ENCODE measurements at places on chromosomes 4 and X.

- DNase-seq: no peak
Measured at GRCh38 chrX:108053218-108053617, 8.4 kb downstream of the VSIG1 start.

DNA sequence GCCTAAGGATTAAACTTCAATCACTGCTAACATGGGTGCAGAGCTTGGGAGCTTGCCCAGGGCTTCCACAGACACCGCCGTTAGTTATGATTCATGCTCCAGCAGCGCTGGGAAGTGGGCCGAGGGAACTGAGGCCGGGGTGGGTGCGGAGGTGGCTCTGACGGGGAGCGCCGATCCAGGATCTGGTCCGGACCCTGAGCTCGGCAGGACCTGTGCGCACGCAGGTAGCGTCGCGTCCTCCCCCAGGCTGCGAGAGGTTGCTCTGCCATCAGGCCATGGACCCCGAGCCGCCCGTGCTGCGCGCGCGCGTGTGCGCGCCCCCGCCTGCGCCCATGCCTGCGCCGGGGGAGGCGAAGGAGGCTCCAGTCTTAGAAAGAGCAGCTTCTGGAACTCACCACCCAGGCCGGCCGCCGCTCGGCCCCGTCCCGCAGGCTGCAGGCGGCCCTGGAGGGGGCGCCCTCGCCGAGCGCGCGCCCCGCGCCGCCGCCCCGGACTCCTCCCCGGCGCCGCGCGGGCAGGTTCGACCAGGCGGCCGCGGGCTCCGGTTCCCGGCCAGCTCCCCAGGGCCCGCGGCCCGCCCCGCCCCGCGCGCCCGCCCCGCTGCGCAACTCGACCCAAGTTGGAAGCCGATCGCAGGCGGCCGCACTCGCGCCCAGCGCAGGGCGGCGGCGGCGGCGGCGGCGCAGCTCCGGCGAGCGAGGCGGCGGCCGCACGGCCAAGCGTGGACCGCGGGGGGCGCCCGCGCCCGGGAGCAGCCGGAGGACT is 732 bp upstream of the ADRA2C start:
- no peak for DNase-seq

GRCh38 chrX:102546828-102547493 is 30.4 kb upstream of the TMSB15A start:
- no peak for DNase-seq

- no peak for DNase-seq
Measured at GRCh38 chr4:72473434-72473900, 95.6 kb downstream of the ADAMTS3 start.

Measured in iPS DF 19.7 (cell line).